ENCODE measurements at places on chromosomes 5 and 9.
A peak's percentile ranks its signal among the peaks of the same experiment; 100 is the strongest.

DNA sequence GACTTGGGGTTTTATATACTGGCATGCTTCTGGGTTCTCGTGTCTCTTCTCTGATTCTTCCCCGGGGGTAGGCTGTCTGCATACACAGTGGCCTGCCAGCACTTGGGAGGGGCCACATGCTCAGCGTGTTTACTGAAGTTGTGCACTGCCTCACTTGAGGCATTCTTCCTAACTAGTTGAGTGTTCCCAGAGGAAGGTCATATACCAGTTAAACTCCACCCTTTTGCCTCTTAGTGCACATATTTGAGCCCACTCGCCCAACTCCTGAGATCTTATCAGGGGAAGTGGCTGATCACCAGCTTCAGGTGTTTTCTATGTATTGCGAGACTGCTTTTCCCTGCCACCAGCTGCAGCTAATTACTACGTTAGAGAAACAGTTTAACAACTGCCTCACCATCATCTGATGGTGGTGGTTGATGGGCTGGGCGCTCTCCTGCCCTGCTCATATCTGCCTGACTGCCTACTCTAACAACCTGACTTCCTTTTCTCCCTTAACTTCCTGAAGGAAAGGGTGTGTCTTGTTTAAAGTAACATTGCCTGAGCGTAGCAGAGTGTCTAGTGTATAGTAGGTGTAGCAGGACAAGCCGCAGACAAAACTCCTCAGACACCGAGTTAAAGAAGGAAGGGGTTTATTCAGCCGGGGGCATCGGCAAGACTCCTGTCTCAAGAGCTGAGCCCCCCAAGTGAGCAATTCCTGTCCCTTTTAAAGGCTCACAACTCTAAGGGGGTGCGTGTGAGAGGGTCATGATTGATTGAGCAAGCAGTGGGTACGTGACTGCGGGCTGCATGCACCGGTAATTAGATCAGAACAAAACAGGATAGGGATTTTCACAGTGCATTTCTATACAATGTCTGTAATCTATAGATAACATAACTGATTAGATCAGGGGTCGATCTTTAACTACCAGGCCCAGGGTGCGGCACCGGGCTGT is 60.1 kb upstream of the CLINT1 start:
- DNase-seq: no peak

DNA sequence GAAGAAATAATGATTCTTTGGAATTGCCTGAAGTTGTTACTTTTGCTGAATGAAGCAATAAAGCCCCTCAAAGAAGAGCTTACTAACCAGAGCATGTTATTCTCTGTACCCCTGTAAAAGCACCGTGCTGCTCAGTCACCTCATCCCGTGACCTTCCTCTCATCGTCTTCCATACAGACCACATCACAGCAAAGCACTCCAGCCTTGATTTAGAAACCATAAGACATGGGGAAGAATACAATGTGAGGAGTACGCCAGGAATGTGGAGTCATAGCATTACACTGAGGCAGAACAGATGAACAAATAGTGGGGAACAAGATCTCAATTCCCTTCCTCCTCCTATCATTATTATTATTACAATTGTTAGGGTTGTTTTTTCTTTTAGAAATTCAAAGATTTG is 49.1 kb downstream of the ERAP1 start:
- DNase-seq: no peak

- no peak for DNase-seq
Observed at GRCh38 chr9:123318202-123318601, 37.8 kb upstream of the CRB2 start.

DNA sequence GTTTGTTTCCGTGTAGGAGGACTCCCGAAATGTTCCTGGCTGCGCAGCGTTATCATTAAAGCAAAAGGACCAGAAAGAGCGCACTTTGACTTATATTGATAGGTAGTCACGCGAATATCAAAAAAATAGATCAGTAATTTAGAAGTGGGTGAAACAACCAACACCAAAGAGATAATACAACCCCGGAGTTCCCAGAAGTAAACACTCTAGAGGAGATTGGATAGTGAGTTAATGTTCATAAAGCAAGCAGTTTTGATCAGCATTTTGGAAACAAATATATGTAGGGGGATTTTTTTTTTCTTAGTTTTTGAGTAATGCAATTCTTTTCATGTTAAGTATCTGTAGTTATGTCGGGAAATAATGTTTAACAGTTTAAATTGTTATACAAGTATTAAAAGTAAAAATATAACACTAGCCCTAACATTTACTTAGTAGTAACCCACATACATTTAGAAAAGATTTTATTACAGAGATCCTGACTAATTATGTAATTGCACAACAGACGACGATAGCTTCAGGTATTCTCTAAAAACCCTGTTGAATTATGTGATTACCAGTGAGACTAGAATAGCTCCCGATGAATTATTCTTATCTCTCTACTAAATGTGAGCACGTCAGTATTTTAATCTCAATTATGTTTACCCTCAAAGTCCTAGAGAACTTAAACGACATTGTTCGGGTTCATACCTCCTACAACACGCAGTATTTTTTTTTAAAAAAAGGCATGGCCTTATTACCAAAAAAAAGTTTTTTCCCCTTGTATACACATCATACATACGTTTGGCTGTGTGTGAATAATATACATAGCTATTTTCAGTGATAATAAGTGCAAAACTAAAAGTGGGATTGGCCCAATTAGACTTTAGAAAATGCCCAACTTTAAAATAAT is 9.4 kb upstream of the NFIB start:
- peak; percentile 60 for DNase-seq

DNA sequence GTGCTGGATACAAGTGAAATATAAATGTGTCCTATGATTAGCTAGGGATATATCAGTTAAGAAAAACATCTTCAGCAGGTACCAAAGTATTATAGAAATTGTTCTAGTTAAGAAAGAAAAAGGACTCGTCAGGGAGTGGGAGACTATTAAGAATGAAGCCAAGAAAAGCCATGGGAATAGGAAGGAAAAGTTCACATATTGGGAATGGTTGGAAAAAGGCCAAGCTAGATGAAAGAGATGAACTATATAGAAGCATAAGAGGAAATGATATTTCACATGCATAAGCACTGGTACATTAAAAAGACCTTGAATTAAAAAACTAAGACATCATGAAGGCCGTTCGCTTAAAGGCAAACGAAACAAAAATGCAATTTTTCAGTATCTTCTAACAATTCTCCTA is 237.7 kb downstream of the ADAMTS6 start:
- no peak for DNase-seq

DNA sequence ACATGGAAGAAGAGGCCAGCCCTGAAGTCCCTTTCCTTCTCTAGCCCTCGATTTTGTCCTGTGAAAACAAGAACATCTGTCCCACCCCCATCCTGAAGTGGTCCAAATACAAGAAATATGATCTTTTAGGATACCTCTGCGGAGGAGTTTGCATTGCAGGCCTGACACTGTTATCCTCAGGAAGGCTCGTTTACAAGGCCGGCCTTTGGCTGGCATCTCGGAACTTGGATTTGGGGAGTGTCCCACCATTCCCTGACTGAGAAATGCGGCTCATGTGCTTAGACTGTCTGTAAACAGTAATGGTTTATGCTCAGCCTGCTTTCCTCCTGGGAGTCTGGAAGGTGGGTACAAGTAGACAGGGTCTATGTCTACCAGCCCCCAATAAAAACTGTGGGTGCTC is 26.4 kb downstream of the WHRN start:
- no peak for DNase-seq

- no peak for DNase-seq
Observed at GRCh38 chr9:133331221-133331620, 4.8 kb downstream of the SURF6 start.

DNA sequence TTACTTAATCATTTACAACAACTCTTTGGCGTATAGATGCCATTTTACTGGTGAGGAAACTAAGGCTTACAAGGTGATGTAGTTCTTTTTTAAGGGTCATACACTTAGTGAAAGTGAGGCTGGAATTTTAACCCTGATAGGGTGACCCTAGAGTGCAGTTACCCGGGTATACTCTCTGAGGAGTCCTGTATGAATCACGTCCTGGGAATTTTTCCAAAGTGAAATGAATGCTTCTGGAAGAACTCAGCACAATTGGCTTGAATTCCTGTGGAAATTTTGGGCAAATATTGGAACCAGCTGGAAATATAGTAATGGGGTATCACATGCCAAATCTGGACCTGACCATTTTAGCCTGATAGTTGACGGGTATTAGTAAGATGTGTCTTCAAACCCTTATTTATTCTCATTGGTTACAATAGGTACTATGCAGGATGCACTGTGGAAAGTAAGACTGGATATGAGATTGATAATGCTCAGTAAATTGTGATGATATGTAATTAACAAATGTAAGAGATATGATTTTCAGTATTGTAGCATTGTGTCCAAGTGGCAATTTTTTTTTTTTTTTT is 14.8 kb downstream of the SUB1 start:
- DNase-seq: peak; percentile 25

GRCh38 chr5:151110122-151110681 is 29.4 kb upstream of the TNIP1 start:
- no peak for DNase-seq

- peak; percentile 80 for DNase-seq
Observed at GRCh38 chr9:90102292-90102901, 497.6 kb downstream of the GADD45G start.

DNA sequence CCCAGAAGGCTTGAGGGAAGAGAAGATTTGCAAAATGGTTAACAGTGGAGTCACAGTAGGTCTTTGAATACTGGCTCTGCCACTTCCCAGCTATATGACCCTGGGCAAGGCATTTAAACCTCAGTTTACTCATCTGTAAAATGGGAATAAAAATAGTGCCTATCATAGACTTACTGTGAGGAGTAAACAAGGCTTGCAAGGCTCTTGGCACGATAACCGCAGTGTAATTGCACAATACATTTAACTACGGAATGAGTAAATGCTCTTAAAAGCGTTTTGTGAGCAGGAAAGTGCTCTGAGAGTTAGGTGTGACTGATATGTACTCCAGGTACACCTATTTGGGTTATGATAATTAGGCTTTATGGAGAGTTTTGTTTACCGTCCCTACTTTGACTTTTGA is 8.4 kb downstream of the SLC36A3 start:
- DNase-seq: no peak

- DNase-seq: no peak
Observed at GRCh38 chr9:95350266-95350665, 32.8 kb upstream of the FANCC start.

GRCh38 chr5:130102960-130103359 is 198.7 kb downstream of the CHSY3 start:
- DNase-seq: no peak

DNA sequence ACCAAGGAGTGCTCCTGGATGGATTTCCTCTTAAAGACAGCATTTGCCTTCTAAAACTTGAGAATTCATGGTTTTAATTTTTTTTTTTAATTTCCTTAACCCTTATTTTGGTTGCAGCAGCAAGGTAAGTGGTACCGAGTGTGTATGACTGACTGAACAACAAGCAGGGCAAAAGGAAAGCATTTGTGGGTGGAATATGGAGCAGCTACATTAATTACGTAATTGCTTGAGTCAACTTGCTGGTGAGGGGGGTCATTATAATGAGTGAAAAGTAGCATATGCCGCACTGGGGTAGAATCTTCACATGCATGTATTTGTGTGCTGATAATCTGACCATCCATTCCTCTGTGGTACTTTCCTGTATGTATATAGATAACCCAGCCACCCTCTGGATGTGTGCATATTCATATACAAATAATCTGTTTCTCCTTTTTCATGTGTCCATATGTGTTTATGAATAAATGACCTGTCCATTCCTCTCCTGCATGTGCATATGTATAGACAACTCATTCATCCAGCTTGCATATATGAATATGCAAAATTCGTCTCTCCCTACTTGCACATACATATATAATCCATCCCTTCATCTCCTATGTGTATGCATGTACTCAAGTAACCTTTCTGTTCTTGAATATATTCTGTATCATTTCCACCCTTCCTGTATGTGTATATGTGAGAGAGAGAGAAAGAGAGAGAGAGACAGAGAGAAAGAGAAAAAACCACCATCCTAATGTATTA is 147.5 kb upstream of the RUSC2 start:
- DNase-seq: no peak

GRCh38 chr9:17986595-17986994 is 407.7 kb downstream of the SH3GL2 start:
- DNase-seq: no peak

DNA sequence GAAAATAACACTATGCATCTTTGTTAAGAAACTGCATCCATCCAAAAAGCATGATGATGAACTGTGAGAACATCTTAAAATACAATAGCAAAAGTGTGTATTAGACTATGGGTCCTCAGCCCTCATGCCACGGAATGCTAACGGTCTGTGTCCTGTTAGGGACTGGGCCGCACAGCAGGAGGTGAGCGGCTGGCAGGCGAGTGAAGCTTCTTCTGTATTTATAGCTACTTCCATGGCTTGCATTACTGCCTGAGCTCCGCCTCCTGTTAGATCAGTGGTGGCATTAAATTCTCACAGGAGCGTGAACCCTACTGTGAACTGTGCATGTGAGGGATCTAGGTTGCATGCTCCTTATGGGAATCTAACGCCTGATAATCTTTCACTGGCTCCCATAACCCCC is 129.8 kb downstream of the NXNL2 start:
- DNase-seq: no peak

DNA sequence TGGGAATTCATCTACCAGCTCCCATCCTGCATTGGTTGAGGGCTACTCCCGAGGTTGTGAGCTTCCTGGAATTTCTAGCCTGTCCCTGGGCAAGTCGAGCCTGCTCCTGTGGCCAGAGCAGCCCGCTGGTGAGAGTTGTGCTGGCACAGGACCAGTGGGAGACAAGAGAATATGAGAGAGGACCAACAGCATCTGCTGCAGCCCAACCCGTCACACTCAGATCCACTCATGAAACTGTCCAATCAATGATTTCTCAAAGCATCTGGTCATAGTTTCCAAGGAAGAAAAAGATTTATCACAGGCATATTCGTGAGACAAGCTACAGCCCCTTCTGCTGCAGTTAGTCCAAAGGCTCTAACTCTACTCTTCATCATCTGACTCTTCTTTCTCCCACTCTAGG is 64.4 kb upstream of the RAI14 start:
- no peak for DNase-seq

Data from mammary epithelial cell (primary cell).